ENCODE measurements at places on chromosomes 5 and 9. TPM values are rescaled to one million over a fixed set of nuclear protein-coding genes. Genes with fewer than 3 reads are reported as not detected.
A peak's percentile ranks its signal among the peaks of the same experiment; 100 is the strongest.

- peak; percentile 21 for DNase-seq
- no peaks in the 10 kb centered on the region for H3K4me1 ChIP-seq
- no peaks in the 10 kb centered on the region for H3K36me3 ChIP-seq
- no peak overlapping the region for H3K27ac ChIP-seq
Measured at GRCh38 chr5:179393078-179393477, 47.8 kb upstream of the ADAMTS2 start.

LEAP2 gene
- 128 TPM for total RNA-seq

- H3K36me3 ChIP-seq: no peaks in the 10 kb centered on the region
- H3K27ac ChIP-seq: no peak overlapping the region
- no peaks in the 10 kb centered on the region for H3K27me3 ChIP-seq
- H3K4me1 ChIP-seq: no peaks in the 10 kb centered on the region
- H3K4me3 ChIP-seq: no peak overlapping the region
Measured at GRCh38 chr9:29439961-29440360, 1866.7 kb upstream of the C9orf72 start.

- DNase-seq: no peak
- H3K4me3 ChIP-seq: no peak overlapping the region
- H3K4me1 ChIP-seq: no peaks in the 10 kb centered on the region
- no peaks in the 10 kb centered on the region for H3K27me3 ChIP-seq
- H3K27ac ChIP-seq: no peak overlapping the region
Measured at GRCh38 chr9:129685220-129685932, 19.9 kb downstream of the PRRX2 start.

DNA sequence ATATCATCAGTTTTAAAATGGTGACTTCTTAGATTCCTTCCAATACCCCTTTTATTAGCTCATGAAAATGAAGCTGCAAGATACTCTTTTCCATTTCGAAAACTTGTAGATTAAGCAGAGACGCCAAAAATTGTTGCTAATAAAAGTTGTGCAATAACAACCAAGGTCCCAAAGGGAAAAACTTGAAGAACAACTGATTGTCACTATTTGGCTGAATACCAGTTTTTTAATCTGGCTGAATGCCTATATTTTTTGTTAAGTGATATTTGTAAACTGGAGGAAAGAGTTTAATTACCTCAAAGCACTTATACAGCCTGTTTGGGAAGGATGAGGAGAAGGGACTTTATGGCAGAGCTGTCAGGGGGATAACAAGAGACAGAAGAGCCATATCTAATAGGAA is 14.6 kb downstream of the C5orf58 start:
- H3K4me3 ChIP-seq: no peak overlapping the region
- H3K27ac ChIP-seq: no peak overlapping the region
- no peaks in the 10 kb centered on the region for H3K36me3 ChIP-seq
- DNase-seq: no peak
- no peaks in the 10 kb centered on the region for H3K4me1 ChIP-seq
- no peaks in the 10 kb centered on the region for H3K27me3 ChIP-seq

ST8SIA4 gene
- 6.7 TPM for total RNA-seq

C5orf52 gene
- total RNA-seq: not detected

- DNase-seq: no peak
- no peaks in the 10 kb centered on the region for H3K4me1 ChIP-seq
- no peaks in the 10 kb centered on the region for H3K36me3 ChIP-seq
- no peak overlapping the region for H3K4me3 ChIP-seq
- H3K27me3 ChIP-seq: no peaks in the 10 kb centered on the region
- H3K27ac ChIP-seq: no peak overlapping the region
Measured at GRCh38 chr9:134088063-134088725, 20.4 kb upstream of the BRD3 start.

DNA sequence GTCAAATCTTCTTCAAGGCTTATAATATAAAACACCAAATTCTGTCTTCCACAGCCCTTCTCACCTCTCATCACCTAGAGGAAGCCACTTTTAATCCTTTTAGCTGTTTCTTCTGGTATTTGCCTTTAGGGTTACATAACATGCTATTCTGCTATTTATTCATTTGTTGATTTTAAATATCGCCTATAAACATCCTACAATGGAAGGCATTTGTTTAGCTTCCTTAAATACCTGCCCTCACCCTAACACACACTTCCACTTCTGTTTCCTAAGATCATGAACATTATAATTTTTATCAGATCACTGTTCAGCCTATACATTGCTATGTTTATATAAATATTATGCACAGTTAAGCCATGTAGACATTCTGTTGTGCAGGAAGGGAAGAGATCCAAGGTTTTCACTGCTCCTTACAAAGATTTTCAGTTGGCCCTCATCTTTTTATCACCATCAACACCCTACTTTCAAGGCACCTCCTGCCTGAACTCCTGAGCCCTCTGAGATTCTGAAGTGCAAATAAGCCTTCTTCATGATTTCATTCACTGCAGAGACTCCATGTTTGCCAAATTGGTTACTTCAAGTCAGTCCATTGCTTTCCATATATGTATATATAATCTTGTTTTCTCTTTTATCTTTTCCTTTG is 356.9 kb upstream of the ACTBL2 start:
- no peaks in the 10 kb centered on the region for H3K36me3 ChIP-seq
- no peaks in the 10 kb centered on the region for H3K4me1 ChIP-seq
- DNase-seq: no peak
- H3K27ac ChIP-seq: no peak overlapping the region
- H3K4me3 ChIP-seq: no peak overlapping the region
- no peaks in the 10 kb centered on the region for H3K27me3 ChIP-seq

- H3K4me3 ChIP-seq: no peak overlapping the region
- H3K27me3 ChIP-seq: no peaks in the 10 kb centered on the region
- H3K27ac ChIP-seq: no peak overlapping the region
- H3K4me1 ChIP-seq: no peaks in the 10 kb centered on the region
- DNase-seq: no peak
- no peaks in the 10 kb centered on the region for H3K36me3 ChIP-seq
Measured at GRCh38 chr5:17087035-17087434, 130.4 kb upstream of the BASP1 start.

DNA sequence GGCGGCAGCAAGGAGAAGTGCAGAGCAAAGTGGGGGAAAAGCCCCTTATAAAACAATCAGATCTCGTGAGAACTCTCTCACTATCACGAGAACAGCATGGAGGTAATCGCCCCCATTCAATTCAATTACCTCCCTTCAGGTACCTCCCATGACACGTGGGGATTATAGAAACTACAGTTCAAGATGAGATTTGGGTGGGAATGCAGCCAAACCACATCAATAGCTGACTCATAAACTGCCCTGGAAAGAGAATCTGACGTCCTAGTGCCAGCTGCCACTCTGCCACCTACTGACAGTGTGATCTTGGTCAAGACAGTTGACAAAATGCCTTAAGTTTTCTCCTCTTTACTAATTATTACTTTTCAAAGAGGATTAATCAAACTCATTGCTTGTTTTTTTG is 128.3 kb downstream of the GPBP1 start:
- no peak overlapping the region for H3K4me3 ChIP-seq
- H3K4me1 ChIP-seq: peaks cover 6% of the 10 kb centered on the region
- no peaks in the 10 kb centered on the region for H3K36me3 ChIP-seq
- H3K27me3 ChIP-seq: no peaks in the 10 kb centered on the region
- no peak for DNase-seq

GRCh38 chr9:93954434-93955061 is 607 bp downstream of the BARX1 start:
- no peak overlapping the region for H3K4me3 ChIP-seq
- peaks cover 53% of the 10 kb centered on the region for H3K4me1 ChIP-seq
- no peaks in the 10 kb centered on the region for H3K36me3 ChIP-seq
- DNase-seq: no peak
- H3K27me3 ChIP-seq: peaks cover 46% of the 10 kb centered on the region

All from right lobe of liver (tissue), 6 donors.